ENCODE measurements at places on chromosomes 3 and 15. TPM values are rescaled to one million over a fixed set of nuclear protein-coding genes. Genes with fewer than 3 reads are reported as not detected.

Gene NDN
- 26.8 TPM for total RNA-seq

DNA sequence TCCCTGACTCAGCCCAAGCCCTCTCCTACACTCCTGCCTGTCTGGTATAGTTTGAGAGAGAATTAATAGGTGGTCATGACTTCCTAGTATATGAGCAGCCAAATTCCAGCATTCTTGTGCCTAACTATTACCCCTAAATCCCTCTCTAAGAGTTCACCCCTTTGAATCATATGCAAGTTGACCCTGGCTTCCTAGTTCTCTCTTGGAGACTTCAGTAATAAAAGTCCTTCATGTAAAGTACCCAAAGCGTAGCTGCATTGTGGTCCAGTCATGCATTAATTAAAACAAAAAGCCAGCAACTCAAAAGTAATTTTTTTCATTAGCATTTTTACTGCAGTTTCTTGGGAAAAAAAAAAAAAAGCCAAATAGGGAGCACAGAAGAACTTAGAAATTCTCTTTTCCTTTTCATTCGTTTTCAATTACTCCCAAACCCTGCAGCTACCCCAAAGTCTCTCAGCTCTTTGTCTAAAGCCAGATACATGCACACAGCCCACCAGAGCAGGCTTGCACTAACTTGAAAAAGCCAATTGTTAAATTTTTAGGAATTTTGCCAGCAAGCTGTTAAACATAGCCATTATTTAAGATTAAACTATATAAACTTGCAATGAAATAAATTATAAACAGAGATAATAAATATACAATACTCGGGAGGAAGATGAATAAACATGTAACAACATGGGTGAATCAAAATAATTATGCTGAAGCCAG lies 50.1 kb upstream of the STT3B start:
- no peak for DNase-seq

Gene MRAS
- 413 TPM for total RNA-seq

GRCh38 chr3:15553749-15554148 lies 32.2 kb upstream of the COLQ start:
- no peak for DNase-seq

DNA sequence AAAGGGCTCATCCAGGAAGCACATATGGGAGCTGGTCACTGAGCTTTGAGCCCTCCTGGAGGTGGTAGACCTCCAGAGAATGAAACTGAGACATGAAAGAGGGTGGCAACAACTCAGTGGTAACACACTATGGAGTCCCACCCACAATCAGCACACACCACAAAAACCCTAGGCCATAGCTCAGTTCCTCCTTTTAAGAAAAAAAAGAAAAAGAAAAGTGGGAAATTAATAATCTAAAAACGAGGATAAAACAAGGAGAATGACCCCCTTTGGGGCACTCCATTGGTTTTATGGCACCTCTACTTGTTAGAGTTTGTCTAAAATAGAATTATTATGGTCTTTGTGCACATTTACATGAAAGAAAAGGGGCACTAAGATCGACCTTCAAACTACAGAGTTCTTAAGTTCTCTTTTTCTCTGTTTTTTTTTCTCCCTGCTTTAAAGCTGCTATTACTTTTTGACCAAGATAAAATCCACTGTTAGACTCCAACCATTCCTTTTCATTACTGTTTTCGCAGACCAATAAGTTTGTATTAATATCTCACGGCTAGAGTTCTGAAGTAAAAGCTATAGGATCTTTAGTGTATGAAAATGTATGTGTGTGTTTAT lies 40.2 kb upstream of the ZBTB20 start:
- no peak for DNase-seq

GRCh38 chr3:158058495-158059130 lies 47.6 kb downstream of the SHOX2 start:
- no peak for DNase-seq

- DNase-seq = no peak
Observed at GRCh38 chr3:151765685-151766084, 32.0 kb downstream of the AADACL2 start.

Gene TMEM42
- 10.6 TPM for total RNA-seq

DNA sequence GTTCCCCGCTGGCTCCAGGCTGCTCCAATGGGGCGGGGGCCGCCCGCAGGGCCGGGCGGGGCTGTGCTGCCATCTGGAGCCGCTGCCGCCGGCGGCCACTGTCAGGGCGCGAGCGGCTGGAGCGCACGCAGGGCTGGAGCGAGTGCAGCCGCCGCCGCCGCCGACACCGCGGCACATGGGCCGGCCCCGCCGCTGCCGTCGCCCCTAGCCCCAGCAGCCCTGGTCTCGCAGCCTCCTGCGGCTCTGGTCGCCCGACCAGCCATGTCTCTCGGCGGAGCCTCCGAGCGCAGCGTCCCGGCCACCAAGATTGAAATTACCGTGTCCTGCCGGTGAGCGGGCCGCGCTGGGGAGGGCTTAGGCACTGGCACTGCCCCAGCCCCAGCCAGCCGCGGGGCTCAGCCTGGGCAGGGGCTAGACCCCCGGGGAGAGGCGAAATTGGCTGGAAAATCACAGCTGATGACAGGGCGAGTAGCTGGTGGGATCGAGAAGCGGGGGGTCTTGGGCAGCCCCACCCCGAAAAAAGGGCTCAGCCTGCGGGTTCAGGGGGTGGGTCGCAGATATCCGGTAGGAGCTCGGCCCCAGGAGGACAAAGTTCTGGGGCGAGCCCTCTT lies at the start of gene CPNE9:
Gene CPNE9 (plus strand): TSS at position 98 of the 611 bp plus-strand sequence. CDS start 164 bp downstream, at position 262.
- no peak for DNase-seq

DNA sequence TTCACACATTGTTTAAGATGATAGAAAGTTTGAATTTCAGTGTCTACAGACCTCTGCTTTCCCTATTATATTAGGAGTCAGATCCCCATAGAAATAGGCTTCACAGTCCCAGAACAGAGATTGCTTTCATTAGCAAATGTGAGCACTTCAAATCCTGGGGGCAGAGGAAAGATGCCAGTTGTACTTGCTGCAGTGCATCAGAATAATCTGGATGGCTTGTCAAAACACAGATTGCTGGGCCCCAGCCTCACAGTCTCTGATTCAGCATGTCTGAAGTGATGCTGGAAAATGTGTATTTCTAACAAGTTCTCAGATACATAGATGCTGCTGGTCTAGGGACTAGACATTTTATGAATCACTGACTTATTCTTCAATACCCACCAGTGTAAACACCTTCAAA lies 375.2 kb downstream of the FGF12 start:
- no peak for DNase-seq

- no peak for DNase-seq
Observed at GRCh38 chr15:54843006-54843405, 353.7 kb downstream of the RSL24D1 start.

DNA sequence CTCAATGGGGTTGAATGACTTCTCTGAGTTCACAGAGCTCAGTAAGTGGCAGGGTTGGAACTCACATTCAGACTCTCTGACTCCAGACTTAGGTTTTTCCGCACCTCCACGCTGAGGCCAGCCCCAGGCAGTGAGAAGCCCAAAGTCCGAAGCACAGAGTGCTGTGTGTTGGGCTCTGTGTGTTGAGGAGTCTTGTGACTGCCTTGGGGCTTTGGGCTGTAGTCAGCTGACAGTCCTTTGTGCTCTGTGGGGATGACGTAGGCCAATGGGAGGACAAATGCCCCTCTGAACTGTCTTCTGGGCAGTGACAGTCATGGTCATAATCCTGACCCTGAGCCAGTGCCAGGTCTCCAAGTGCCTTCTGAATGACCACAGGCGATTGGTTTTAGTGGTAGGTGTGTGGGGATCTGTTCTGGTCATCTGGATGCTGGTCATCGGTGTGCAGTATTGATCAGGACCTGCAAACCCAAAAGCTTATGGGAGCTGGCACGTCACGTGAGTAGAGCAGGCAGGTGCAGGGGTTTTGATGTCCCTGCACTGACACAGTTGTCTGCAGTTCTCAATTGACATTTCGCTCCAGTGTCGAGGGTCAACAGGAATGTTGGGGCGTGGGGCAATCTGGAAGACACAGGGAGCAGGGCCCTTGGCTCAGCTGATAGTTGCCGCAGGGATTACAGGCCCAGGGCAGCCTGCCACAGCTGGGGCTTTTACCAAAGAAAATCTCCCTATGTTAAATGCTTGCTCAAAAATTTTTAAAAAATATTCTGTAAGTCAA lies 45.3 kb downstream of the CAPN3 start:
- DNase-seq = no peak

- no peak for DNase-seq
Observed at GRCh38 chr15:70772402-70772801, 9.0 kb upstream of the UACA start.

Gene MTMR10
- total RNA-seq = 35.5 TPM

DNA sequence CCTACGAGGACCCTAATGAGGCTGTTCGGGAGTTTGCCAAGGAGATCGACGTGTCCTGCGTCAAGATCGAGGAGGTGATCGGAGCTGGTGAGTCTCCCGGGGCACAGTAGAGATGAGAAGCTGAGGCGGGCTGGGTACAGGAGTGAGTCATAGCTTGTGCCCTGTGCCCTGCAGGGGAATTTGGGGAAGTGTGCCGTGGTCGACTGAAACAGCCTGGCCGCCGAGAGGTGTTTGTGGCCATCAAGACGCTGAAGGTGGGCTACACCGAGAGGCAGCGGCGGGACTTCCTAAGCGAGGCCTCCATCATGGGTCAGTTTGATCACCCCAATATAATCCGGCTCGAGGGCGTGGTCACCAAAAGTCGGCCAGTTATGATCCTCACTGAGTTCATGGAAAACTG lies 17.9 kb downstream of the EPHB3 start:
- DNase-seq = no peak

Gene COX17
- 73.8 TPM for total RNA-seq

GRCh38 chr3:47128137-47128536 lies 35.8 kb downstream of the SETD2 start:
- DNase-seq = no peak

Gene CLDN11
- total RNA-seq = 2.8 TPM

DNA sequence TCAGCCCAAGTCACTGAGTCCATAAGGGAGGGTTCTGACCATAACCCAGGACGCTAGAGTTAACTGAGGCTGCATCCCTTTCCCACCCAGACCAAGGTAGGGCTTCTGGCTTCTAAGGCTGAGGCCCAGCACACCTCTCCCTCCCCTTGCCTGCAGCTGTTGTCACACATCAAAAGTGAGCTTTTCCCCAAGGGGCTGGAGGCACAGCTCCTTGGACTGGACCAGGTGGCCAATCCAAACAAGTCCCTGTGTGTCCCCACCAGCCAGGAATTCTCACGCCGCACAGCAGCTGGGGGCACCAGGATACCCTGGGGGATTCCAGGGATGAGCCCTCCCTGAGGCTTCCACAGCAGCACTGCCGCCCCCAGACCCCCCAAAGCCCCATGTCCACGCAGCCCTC lies 22.3 kb upstream of the ISLR2 start:
- DNase-seq = no peak

GRCh38 chr15:47987908-47988532 lies 132.8 kb upstream of the SLC24A5 start:
- DNase-seq = no peak

Gene GOLGA8T
- total RNA-seq = 0.31 TPM

Gene VWA5B2
- total RNA-seq = not detected

- DNase-seq = no peak
Observed at GRCh38 chr15:101504866-101505609, 15.5 kb upstream of the PCSK6 start.

GRCh38 chr3:138434875-138435772 lies 708 bp downstream of the ESYT3 start:
- no peak for DNase-seq

Gene BSN
- 1.6 TPM for total RNA-seq

- DNase-seq = no peak
Observed at GRCh38 chr3:155001289-155002010, 78.7 kb upstream of the MME start.

DNA sequence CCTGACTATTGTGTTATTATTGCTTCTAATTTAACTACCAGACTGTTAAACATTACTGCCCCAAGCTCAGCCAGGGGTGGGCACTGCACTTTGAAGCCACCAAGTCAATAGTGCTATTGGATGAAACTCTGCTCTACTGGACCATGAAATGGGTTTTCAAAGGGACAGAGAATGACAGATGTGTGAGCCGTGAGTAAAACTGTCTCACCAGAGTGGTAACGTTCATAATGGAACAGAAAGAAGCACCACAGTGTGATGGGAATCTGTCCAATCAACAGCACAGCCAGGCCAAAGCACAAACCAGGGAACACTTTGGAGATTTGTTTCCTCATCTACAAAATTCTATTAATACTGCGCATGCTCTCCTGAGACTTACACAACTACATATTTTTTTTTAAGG lies 171.8 kb upstream of the LPP start:
- DNase-seq = no peak

Gene ATG7
- 30.0 TPM for total RNA-seq

Gene ADGRG7
- not detected for total RNA-seq

GRCh38 chr3:139267300-139268246 lies 76.2 kb upstream of the MRPS22 start:
- DNase-seq = no peak
